ENCODE measurements at places on chromosomes 12 and 14.

DNA sequence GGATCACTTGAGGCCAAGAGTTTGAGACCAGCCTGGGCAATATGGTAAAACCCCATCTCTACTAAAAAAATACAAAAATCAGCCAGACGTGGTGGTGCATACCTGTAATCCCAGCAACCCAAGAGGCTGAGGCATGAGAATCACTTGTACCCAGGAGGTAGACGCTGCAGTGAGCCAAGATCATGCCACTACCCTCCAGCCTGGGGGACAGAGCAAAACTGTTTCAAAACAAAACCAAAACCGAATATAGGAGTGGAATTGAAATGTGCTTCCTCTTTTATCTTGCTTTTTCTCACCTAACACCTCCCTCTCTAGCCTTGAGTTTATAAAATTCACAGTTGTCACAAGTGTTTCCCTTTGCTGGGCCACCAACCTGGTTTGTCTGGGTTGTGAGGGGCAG, 181.9 kb downstream of the PAH start:
- DNase-seq, result no peak

DNA sequence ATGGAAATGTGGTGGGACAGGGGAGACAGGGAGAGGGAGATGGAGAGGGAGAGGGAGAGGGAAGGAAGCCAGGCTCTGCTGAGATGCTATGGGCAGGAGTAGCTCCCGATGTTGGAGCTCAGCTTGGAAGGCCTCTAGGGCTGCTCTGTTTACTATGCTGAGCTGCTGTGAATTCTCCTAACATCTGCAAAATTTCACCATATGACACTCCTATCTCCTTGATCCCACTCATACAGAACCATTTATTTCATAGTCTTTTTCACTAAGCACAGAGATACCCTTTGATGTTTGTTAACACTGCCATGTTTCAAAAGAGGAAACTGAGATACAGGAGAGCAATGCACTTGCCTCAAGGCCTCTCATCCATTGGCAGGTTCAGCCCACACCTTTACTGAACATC, 60.7 kb downstream of the C12orf75 start:
- no peak for DNase-seq

DNA sequence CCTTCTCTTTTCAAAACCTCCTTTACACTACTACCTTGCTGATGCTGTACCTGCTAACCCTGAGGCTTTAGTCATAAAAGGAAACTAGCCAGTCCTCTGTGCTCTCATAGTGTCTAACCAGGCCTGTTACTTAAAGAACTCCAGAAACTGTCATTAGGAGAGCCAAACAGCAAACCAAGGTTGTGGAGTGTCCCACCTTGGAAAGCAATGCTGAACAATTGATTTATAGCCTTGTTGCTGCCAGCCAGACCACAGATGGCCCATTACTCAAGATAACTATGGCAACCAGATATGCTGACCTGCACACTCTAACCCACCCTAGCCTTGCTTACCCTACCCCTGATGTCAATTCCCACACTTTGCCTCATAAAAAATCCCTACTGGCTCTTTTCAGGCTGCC, 26.5 kb upstream of the BCAT1 start:
- no peak for DNase-seq

- no peak for DNase-seq
Observed at GRCh38 chr12:109797905-109798669, 35.1 kb downstream of the TRPV4 start.

GRCh38 chr14:51124029-51124428, 29.1 kb upstream of the TRIM9 start:
- DNase-seq, result no peak

Measured in brain microvascular endothelial cell (primary cell).